ENCODE measurements at places on chromosomes 12 and 14.

DNA sequence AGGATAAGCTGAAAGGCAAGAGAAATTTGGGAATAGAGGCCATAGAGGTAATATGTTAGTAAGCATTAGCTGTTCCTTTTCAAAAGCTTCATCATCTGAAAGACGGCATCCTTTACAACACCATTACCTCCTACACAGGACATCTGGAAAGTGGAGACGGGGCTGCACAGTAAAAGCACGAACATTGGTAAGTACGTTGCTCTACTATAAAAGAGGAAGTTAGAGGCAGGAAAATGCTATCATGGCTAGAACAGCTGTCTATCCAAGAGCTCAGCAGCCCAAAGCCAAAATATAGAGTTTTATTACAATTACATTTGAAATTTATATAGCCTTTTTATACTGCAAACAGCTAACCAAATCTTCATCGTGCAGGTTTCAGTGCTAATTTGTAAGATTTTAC, 172.3 kb upstream of the GRIP1 start:
- no peak for DNase-seq

DNA sequence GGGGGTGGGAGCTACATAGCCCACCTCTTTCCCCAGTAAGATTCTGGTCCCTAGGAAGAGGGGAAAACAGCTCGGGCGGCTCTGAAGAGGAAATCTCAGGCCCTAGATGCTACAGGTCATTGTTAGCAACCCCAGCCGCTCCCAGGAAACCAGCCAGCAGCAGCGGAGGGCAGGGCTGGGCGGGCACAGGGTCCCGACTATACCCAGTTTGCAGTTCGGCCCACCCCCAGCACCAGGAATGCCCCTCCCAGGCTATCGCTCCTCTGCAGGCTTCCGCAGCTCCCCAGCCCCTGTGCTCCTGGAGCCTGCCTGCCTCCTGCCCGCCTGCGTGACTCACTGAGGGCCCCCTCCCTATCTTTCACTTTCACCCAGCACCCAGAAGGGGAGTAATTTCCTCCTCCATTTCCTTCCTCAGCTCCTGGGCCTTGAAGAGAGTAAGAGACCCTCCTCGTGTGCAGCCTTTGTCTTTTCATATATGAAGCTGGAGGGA, 27.2 kb upstream of the PNMA1 start:
- DNase-seq = no peak

GRCh38 chr14:57290751-57291150, 22.0 kb downstream of the AP5M1 start:
- no peak for DNase-seq

- peak; percentile 41 for DNase-seq
These were observed 15.1 kb upstream of the GRIP1 start for GRCh38 chr12:66693901-66694513.
